ENCODE measurements at places on chromosomes 1 and 21.

GRCh38 chr1:90854397-90854924 is 137.4 kb upstream of the BARHL2 start:
- ATAC-seq, result no peak

DNA sequence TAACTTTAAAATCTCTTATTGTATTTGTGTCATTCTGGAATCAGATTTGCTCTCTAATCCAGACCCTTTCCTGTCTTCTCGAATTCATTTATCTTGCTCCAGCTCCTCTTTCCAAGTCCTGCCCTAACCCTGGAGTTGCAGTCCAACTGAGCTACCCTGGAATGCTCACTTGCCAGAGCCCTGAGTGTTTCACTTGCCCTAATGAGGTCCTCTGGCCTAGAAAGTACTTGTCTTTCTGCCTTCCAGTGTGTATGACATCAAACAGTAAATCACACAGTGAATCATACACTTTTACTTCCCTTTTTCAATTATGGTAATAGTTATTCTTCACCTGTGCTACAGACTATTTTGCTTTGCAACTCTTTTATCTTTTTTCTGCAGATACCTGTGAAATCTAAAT is 96.9 kb downstream of the NEK7 start:
- ATAC-seq, result peak; percentile 42

DNA sequence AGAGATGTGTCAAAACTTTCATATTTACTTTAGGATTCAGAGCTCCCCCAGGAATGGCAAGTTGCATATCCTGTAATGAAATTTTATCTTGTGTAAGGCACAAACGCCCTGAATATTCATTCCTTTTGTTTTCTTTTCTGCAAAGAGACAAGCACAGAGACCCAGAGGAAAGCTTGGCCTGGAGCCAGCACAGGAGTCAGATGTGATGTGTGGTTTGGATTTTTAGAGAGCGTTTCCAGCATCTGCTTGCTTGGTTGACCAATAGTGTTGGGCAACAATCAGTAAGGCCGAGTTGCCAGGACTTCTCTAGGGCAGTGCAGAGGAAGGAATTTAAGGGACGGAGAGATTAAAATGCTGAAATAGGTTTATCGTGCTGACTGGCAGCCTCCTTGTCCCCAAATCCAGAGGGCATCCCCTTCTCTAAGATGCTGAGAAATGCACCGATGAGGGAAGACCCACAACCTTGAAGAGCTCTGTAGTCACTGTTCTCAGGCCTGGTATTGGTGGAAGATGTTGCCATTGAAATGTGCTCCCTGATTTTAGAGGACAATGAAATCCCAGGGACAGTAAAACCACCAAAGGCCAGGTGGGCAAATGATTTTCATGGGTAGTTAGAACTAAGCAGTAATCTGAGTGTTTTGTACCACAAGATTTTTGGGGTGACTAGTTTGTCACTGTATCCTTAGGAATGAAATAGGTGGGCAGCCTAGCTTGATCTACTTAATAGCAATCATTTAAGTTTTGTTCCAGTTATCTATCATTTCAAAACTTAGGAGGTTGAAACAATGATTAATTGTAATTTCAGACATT is 37.9 kb upstream of the RHOU start:
- ATAC-seq, result peak; percentile 46

DNA sequence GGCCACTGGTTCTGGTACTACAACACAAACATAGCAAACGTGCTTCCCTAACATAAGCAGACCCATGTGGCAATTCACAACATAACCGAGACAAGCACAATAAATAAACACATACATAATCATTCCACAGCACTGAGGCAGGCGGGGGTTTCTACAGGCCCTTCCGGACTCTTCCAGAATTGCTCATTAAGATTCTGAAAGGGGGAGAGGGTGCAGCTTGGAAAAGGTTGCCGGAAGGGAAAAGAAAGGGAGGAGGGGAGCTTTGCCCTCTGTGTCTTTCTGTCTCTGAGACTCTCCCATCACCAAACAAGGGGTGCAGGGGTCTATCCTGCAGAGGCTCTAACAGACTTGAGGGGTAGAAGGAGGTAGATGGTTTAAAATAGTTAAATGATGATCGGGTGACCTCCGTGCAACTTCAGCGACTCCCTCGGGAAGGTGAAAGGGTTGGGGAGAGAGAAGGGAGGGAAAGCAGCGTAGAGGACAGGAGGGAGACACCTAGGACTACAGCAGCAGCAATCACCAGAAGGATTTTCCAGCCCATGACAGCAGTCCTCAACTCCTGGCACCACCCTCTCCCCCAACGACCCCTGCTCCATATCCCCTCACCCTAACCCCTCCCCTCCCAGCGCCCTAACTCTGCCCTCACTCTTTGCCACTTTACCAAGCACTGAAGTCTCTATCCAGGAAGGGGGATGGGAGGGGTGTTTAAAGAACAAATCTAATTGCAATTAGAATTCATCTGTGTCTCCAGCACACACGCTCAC is 365.5 kb upstream of the ESRRG start:
- peak; percentile 5 for ATAC-seq

DNA sequence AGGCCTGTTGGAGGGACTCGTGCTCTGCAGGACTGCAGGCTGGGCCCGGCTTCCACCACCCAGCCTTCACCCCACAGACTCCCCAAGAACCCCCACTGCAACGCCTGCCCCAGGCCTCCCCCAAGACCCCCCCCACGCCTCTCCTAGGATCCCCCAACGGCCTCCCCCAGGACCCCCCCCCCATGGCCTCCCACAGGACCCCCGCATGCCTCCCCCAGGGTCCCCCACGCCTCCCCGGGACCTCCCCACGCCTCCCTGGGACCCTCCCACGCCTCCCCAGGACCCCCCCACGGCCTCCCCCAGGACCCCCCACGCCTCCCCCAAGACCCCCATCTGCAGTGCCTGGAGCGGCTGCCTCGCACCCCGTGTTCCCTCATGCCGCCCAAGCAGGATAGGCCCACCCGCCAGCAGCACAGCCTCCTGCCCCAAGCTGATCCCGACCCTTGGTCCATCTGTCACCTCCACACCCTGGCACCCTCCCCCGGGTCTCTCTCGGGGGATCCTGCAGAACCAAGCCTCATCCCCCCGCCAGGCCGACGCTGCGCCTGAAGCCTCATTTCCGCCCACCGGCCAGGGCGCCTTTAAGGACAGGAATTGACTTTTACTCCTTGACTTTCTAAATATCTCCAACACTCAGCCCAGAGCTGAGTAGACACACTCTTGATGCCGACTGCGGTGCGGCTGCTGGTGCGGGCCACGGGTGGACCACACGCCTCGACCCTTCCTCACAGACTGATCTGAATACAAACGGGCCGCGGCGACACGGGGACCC is 14.1 kb upstream of the RNF223 start:
- ATAC-seq, result no peak

DNA sequence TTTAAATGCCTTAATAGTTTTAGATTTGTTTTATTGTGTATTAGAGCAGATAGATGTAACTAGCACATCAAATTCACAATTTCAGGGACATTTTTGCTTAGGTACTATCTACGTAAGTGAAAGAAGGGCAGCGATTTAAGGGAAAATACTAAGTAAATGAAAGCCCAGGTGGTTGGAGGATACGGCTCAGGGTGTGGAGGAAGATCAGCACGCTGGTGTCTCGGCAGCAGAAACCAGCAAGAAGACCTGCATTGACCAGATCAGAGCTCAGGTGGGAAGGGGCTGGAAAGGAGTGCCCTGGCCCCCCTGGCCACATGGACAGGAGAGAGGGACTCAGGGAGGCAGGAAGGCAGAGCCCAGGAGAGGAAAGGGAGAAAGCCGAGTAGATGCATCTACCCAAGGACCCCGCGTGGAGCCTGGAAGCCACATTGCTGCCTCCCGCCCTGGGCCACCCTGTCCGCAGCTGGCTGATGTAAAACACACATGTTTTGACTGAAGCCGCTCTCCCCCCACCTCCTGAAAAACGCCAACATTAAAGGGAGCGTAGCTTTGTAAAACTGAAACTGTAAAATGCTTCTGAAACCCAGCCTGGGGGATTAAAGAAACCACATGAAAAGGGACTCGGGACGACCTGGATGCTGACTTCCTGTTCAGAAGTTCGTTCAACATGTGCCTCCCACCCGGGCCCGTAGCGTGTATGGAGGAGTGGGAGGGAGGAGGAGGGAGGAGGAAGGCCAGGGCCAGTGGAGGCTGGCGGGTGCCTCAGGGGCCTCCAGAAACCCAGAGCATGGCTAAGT is 72.6 kb upstream of the TARDBP start:
- no peak for ATAC-seq

DNA sequence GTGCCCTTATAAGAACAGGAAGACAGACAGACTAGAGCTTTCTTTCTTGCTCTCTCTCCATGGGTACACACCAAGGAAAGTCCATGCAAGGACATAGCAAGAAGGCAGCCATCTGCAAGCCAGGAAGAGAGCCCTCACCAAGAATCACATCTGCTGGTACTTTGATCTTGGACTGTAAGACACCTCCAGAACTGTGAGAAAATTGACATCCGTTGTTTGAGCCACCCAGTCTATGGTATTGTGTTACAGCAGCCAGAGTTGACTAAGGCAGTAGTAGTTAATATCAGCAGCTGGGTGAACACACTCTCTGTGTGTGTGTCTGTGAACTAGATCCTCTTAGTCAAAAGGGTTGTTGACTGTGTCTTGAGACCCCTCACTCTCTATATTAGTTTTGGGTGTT is 53.8 kb upstream of the PPP2R5A start:
- ATAC-seq, result no peak

GRCh38 chr1:201590474-201590873 is 51.5 kb downstream of the NAV1 start:
- ATAC-seq, result no peak

GRCh38 chr1:228861832-228862180 is 126.5 kb downstream of the RHOU start:
- ATAC-seq, result no peak

DNA sequence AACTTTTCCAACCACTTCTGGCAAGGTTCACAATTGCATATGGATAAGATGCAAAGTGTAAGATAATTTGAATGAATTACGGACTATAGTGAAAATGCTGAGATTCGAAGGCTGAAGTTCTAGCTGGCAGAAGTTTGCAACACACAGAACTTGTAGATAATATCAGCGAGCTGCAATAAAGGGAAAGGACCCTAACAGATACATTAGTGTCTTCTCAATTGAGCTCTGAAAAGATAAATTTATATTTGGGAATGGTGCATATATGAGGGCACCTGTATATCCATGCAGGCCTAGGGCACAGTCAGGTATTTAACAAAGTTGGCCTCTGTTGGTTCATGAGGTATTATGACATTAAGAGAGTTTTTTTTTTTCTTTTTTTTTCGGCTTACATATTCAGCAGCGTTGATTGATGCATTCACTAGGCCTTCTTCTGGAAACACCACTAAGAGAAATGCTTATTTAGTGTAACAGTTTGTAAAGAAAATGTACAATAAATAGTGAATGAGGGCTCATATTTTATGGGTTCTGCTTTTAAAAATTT is 2.2 kb downstream of the NFIA start:
- no peak for ATAC-seq

DNA sequence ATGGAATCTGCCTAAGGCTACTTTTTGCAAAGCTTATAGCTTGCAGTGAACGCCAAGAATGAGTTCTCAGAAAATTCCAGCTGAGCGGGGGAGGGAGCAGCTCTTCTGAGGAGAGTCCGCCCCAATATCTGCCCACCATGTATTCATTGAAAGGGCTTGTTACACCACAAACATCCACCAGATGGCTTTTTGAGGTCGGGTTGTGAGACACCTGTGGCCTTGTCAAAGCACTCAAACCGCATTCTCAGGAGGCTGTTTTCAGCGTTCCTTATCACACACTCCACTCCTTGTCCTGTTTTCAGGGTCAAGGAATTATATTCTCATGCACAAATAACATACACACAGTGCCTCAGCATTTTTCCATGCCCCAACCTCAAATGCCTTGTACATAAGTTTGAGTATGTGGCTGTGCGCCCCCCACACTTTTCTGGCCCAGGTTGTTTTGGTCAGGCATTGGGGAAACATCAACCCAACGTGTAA is 3.9 kb upstream of the C4BPB start:
- ATAC-seq, result peak; percentile 89

DNA sequence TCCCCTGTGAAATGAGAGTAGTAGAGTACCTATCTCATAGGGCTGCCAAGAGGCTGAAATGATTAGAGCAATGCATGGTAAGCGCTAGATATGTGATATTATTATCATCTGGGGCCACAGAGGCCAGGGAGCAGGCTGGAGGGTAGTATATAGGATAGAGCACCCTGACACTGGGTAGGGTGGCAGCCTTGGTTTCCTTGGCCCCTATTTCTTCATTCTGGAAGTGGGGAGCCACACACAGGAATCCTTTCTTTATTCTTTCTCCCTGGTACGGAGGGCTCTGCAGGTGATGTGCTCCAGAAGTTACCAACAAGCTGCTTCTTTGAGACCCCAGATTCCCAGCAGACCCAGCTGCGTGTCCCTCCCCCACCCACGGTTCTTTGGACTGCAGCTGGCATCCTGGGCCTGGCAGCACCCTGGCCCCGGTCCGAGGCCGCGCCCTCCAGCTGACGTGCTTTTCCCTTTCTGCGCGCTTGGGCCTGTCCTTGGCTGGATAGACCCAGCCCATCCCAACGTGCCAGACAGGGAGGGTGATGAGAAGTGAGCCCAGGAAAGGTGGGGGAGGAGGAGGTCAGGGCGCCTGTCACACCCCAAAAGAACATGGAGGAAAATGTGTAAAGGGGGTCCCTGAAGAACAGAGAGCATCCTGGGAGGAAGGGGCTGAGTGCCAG is 18.2 kb downstream of the INAVA start:
- no peak for ATAC-seq

- ATAC-seq, result no peak
Measured at GRCh38 chr21:44084496-44085241, 22.5 kb upstream of the PWP2 start.

DNA sequence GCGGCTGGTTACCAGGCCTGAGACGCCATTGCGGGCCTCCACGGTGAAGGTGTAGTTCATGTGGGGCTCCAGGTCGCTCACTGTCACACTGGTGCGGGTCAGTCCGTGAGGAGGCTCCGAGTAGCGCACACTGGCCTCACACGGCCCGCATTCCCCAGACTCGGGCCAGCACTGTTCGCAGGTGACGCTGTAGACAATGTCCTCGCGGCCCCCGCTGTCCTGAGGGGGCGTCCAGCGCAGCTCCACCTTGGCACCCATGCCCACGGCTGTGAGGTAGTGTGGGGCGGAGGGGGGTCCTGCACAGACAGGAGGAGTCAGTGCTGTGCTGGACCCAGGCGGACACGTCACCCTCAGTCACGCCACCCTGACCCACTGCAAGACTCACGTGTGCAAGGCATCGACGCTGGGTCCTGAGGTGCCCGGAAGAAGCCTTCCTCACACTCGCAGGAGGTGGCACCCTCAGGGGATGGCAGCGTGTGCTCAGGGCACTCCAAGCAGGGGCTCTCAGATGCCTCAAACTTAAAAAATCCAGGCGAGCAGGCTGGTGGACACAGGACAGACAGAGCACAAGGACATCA is 17.9 kb downstream of the EPHA2 start:
- no peak for ATAC-seq

Measured in motor neuron (in vitro differentiated cells).